ENCODE measurements at places on chromosomes 16 and 17.

DNA sequence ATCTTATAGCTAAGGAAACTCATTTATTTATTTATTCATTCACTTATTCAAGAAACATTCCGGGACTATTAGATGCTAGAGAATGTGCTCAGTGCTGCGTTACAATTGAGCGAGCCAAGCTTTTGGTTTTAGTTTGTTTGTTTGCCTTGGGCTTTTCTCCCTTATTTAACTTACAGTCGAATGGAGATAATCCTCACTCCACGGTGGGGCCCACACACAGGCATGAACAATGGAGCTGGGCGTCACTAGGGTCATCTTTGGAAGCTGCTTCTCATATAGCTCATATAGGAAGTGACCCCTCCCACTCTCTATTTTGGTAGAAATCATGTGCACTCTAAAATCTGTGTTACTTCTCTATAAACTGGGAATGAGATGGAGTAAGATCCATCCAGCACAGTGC is 210.0 kb downstream of the TMEM114 start:
- no peak for DNase-seq

GRCh38 chr16:10153985-10154384 is 28.2 kb downstream of the GRIN2A start:
- DNase-seq, result no peak

DNA sequence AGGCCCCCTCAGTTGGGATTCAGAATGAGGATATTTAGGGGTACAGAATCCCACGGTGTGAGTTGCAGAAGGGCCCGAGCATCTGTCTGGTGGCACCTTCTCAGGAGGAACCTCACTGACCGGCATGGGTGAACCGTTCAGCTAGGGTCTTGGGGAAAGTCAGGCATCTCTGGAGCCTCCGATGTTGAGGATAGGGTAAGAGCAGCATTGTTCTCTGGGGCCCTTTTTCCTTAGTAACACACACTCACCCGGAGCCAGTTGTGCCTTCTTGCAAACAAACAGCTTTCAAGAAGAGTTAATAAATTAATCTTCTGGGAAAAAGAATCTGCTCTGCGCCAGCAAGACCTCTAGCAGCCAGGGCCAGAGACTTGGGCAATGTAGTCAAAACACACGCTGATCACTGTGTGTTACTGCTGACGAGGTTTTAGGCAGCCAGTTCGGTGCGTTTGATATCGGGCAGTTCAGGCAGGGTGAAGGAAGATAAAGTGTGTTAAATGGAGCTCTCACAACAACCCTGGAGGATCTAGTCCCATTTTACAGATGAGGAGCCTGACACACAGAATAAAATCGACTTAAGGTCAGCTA is 48.9 kb downstream of the MSI2 start:
- DNase-seq, result no peak

DNA sequence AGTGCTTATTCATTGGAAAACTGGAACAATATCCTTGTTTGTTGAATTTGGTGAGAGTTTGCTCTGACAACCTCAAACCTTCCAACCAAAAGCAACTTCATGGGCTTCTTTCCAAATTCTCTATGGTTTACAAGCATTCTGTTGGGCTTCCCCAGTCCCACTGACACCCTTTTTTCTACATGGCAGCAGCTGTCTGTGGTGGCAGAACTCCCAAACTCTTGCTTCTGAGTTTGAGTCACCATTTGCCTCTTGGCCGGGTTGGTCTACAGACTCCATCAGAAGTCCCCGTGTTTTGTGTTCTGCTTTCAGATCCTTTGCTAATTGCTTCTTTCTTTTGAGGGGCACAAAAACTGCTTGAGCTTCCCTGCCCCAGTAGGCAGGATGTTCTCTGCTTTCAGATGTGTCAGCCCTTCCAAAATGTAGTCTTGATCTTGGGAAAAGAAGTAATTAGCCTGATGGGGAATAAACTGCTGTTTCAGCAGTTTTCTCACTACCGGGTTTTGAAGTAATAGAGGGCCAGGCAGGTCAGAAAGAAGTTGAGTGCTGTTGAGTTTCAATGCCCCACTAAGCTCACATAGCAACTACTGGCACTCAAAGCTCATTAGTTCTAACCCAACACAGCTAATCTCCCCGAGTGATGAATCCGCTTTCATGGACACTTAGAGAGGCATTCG is 80.7 kb downstream of the HS3ST3A1 start:
- DNase-seq, result no peak

GRCh38 chr17:51890710-51891109 is 267.8 kb downstream of the CA10 start:
- no peak for DNase-seq

DNA sequence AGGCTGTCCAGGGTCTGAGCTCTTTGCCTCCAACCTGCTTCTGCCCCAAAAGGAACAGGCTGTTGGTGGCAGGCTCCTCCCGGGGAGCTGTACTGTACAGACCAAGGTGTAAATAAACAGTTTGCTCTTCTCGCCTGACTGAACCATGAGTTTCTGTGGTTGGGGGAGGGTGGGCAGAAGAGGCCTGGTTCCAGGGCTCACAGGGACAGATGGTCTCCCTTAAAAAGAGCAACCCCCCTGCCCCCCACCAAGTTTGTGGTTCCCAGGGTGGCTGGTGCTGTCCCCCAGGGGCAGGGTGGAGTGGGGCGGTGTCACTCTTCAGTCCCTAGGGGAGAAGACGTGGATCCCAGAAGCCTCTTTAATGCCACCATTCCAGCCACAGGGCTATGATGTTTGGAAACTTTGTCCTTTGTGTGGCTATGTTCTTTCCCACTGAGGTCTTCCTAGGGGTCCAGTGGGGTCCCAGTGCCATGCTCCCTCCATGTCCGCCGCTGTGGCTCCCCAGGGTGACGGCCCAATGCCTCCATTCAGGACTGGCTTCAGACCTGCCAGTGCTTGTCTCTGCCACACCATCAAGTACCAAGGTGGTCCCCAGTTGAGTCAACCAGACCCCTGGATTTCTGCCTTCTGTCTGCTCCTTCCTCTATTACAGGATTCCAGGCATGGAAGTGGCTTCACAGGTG is 146.7 kb downstream of the RAB11FIP4 start:
- DNase-seq, result no peak

GRCh38 chr17:78650093-78650715 is 73.0 kb upstream of the DNAH17 start:
- no peak for DNase-seq

DNA sequence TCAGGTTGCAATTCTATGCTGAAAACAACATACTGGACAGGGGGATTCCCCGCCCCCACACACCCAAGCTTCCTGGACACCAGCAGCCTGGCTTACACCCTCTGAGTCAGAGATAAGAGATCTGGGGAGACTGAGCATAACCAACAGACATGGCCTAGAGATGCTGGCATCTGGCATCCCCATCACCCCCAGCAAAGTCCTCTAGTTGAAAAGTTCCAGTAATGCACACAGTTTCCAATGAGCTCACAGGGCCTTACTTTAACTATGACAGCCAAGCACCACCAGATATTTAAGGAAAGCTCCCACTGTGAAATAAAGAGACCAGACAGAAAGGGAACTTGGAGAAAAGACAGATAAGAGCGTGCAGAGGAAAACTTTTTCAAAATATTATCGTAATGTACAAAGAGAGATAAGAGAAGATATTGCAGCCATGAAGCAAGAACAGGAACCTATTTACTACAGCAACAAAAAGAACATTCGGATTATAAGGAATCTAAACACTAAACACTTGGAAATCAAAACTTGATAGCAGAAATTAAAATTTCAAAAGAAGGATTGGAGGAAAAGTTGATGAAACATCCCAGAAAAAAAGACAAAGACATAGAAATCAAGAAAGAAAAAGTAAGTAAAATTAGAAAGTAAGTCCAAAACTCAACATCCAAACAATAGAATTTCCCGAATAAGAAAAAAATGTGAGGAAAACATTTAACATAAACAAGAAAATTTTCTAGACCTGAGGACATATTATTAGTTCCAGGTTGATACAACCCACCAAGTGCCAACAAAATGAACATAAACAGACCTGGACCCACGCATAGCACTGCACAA is 17.2 kb upstream of the ALOX15 start:
- DNase-seq, result no peak

GRCh38 chr17:7355053-7355452 is at the start of gene TMEM95:
Gene TMEM95 (plus strand): TSS chr17:7355156. CDS start chr17:7355205, 49 bp downstream.
- no peak for DNase-seq

- DNase-seq, result no peak
Measured at GRCh38 chr16:71432906-71433305, 8.9 kb downstream of the TLE7 start.

GRCh38 chr16:11651796-11652195 is 16.5 kb upstream of the SNN start:
- DNase-seq, result no peak

GRCh38 chr16:69465083-69465721 is 40.8 kb downstream of the CYB5B start:
- DNase-seq, result no peak

- no peak for DNase-seq
Measured at GRCh38 chr16:85555719-85556455, 57.2 kb upstream of the GSE1 start.

DNA sequence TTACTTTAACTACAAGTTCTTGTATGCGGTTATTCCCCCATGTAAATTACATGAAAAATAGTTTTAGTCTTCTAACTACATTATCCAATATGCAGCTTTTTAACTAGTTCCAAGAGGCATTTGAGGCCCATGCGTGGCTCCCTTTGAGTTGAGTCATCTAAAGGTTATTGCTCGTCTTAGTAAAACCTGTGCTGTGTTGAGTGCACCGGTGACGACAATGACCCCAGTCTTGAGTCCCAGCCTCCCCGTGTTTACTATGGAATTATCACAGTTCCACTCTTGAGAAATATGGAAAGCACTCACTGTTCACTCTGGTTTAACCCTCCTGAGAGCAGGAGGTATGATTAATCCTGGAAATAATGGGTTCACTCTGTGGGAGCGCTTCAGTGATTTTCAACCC is 119.2 kb downstream of the PITPNC1 start:
- DNase-seq, result no peak

DNA sequence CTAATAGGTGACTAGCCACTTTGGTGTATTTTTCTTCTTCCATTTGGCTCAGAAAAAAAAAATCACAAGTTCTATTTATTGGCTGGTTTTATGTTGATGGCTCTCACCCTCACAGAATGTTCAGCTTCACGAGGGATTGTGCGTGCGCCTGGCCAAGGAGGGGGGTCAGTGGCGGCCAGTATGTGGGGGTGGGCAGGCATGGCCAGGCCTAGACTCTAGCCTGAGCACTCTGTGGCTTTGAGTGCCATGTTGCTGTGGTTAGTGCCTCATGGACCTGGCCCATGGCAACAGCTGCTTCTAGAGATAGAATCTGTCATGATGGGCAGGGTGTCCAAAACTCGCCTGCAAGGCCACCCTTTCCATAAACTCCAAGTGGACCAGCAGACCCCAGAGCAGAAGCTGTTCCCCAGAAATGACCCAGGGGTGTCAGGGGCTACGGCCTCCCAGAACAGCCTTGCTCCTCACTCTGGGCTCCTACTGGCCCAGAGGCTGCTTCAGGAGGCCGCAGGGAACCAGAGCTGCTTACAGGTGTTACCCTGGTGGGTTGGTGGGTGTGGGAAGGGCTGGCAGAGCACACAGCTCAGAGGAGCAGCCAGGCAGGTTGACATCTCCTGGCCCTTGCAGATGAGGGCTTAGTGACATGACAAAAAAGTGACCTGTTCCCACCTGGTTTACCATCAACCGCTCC is 124.9 kb downstream of the SOCS1 start:
- no peak for DNase-seq

DNA sequence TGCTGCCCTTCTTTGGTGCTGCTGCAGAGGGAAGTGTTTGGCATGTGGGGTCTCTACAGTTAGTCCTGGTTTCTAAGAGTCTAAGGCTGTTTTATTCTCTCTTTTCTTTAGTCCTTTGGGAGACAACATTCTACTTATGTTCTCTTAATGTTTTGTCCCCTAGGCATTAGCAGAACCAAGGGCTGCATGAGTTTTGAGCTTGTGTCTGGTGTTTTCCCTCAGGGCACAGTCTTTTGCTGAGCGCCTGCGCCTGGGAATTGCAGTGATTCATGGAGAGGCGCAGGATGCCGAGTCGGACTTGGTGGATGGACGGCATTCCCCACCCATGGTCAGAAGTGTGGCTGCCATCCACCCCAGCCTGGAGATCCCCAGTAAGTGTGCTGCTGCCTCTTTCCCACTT is 41.1 kb upstream of the SLC5A10 start:
- DNase-seq, result no peak

GRCh38 chr17:14972844-14973243 is 292.3 kb downstream of the PMP22 start:
- no peak for DNase-seq

- no peak for DNase-seq
Measured at GRCh38 chr16:68086336-68086841, 1.2 kb downstream of the NFATC3 start.

GRCh38 chr17:49564638-49565037 is 11.0 kb upstream of the NXPH3 start:
- no peak for DNase-seq

- no peak for DNase-seq
Measured at GRCh38 chr16:88938777-88939244, 38.2 kb downstream of the CBFA2T3 start.

DNA sequence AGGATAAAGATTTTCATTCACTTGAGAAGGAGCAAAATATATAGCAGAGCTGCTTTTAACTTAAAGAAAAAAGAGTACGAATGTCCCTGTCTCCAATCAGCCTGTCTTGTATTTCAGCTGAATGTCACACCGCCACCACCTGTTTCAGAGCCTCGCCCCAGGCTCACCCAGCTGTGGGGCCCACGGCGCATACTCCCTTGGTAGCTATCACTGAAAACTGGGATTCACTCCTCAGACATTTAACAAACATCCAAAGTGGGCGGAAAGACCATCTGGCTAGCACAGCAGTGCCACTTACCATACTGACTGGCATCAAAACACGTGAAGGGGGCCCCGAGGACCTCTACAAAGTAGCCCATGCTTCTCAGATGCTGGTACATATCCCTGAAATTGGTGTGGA is 25.4 kb upstream of the SLC38A8 start:
- DNase-seq, result no peak

DNA sequence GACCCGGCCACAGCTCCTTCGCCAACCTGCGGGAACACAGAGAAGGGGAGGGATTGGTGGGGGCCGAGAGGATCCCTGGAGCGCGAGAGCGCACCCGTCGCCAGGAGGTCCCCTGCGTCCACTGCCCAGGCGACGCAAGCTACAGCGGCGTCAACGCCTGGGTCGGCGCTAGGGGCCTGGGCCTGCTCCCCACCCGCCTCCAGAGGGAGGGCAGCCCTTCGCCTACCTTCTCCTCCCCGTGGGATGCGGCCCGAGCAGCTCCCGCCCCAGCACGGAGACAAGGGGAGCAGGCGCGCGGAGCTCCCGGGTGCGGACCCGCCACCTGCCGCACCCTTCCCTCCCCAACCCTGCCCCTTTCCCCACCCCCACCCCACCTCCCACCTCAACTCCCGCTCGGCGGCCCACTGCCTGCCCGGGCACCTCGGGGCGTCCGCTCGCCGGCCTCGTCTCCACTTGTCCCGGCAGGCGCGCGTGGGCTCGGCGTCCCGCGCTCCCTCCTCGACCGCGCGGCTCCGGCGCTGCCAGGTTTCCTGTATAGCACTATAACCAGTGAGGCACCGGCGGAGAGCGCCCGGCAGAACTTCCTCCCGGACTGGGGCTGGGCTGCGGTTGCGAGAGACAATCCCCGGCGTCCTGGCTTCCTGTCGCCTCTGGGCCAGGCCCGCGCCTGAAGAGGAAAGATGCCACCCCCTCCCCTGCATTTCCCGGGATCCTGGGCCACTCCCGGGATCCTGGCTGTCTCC is 119.1 kb upstream of the SMURF2 start:
- DNase-seq, result peak; percentile 68

GRCh38 chr16:75541236-75541635 is 5.3 kb upstream of the CHST5 start:
- DNase-seq, result no peak

GRCh38 chr17:71593078-71593477 is 527.7 kb upstream of the SOX9 start:
- DNase-seq, result no peak

Data from left forelimb (tissue), 1 donor.